Transverse colon (tissue), 4 donors: ENCODE measurements at places on chromosomes 5 and 9.
A peak's percentile ranks its signal among the peaks of the same experiment; 100 is the strongest.

- H3K27ac ChIP-seq = no peak overlapping the region
- no peaks in the 10 kb centered on the region for H3K27me3 ChIP-seq
- no peak overlapping the region for H3K4me3 ChIP-seq
- no peak for DNase-seq
- no peaks in the 10 kb centered on the region for H3K36me3 ChIP-seq
These were observed 49.5 kb upstream of the FBXL7 start for GRCh38 chr5:15450473-15450872.

DNA sequence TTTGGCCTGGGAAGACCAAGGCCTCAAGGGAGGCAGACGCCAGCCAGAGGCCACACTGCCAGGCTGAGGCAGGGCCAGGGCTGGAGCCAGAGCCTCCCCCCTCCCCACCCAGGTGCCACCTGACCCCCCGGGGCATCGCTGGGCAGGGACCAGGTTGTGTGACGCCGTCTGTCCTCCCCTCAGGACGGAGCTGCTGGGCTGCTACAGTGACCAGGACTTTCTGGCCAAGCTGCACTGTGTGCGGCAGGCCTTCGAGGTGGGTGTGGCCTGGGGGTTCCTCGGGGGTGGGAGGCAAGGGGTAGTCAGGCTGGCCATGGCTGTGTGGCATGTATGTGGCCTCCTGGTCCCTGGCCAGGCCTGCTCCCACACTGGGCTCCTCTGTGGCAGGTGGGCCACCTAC is 17.9 kb upstream of the DOLPP1 start:
- no peak for DNase-seq
- H3K36me3 ChIP-seq = peaks cover 69% of the 10 kb centered on the region
- H3K27ac ChIP-seq = no peak overlapping the region
- H3K27me3 ChIP-seq = no peaks in the 10 kb centered on the region
- no peak overlapping the region for H3K4me3 ChIP-seq

DNA sequence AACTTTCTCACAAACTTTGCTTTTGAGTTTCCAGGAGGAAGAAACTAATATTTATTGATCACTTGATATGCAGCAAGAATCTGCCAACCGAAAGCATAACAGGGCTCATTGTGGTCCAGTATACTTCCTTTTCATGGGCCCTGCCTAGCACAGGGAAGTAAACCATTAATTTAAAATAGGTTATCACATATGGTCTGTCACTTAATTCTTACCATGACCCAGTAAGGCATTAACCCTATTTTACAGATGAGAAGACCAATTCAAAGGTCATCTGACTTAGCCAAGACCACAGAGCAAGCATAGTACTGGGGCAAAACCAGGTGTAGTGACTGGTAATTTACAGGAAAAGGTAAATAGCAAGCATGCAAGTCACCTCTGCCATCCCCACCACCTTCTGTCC is 336.9 kb upstream of the DMAC1 start:
- H3K4me3 ChIP-seq = no peak overlapping the region
- DNase-seq = no peak
- H3K27ac ChIP-seq = no peak overlapping the region
- peaks cover 3% of the 10 kb centered on the region for H3K4me1 ChIP-seq
- H3K27me3 ChIP-seq = no peaks in the 10 kb centered on the region

- no peak overlapping the region for H3K4me3 ChIP-seq
- H3K27ac ChIP-seq = no peak overlapping the region
- peaks cover 19% of the 10 kb centered on the region for H3K36me3 ChIP-seq
- DNase-seq = no peak
- H3K27me3 ChIP-seq = no peaks in the 10 kb centered on the region
- no peaks in the 10 kb centered on the region for H3K4me1 ChIP-seq
These were observed 46.6 kb downstream of the MAP3K1 start for GRCh38 chr5:56861893-56862485.

DNA sequence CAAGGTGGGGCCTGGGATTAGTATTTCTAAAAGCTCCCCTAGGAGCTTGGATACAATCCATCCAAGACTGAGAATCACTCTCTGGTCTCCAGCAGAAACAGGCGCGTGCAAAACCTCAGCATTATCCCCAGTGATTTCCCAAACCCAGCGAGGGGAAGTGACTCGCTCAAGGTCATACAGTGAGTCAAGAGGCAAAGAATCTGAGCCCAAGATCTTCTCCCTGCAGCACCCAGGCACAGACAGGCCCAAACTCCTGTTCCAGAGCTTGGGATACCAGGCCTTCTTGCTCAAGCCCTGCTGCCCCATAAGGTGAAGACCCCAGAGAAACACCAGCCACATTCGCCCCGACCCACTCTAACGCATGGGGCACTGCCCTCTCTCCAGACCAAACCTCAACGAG is 33.2 kb downstream of the SHB start:
- DNase-seq = no peak
- no peak overlapping the region for H3K27ac ChIP-seq
- H3K36me3 ChIP-seq = no peaks in the 10 kb centered on the region
- no peak overlapping the region for H3K4me3 ChIP-seq
- H3K27me3 ChIP-seq = no peaks in the 10 kb centered on the region

- H3K27me3 ChIP-seq = no peaks in the 10 kb centered on the region
- H3K4me1 ChIP-seq = no peaks in the 10 kb centered on the region
- no peak overlapping the region for H3K4me3 ChIP-seq
- no peaks in the 10 kb centered on the region for H3K36me3 ChIP-seq
- DNase-seq = no peak
- H3K27ac ChIP-seq = no peak overlapping the region
These were observed 1202.4 kb upstream of the SEMA6A start for GRCh38 chr5:117776977-117777376.

DNA sequence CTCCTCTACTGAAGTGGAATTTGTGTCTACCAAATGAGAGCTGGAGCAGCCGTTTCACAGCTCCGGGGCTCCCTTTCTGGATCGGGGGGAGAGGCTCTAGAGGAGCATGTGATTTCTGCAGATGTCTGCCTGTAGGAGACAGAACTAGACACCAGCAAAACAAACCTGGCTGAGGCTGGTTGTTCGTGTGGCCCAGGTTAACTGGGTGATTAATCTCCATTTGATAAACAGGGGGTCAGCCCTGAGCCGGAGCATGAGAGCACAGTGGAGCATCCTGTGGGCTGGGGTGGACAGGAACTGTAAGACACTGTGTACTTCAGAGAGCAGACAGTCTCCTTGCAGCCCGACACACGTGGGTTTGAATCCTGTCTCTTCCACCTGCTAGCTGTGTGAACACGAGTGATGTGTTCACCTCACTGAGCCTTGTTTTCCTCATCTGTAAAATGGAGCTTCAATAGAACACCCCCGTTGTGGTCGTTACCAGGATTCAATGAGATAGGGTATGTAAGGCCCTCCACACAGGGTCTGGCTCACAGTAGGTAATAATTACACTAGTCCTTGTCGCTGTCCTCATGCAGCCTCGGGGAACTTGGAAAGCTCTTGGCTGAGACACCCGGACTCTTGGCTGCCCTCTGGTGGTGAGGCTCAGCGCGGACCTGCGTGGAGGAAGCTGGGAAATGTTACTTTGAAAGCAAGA is 12.9 kb downstream of the CXCL14 start:
- H3K4me3 ChIP-seq = no peak overlapping the region
- peaks cover 6% of the 10 kb centered on the region for H3K27me3 ChIP-seq
- peak; percentile 76 for DNase-seq
- H3K27ac ChIP-seq = no peak overlapping the region

DNA sequence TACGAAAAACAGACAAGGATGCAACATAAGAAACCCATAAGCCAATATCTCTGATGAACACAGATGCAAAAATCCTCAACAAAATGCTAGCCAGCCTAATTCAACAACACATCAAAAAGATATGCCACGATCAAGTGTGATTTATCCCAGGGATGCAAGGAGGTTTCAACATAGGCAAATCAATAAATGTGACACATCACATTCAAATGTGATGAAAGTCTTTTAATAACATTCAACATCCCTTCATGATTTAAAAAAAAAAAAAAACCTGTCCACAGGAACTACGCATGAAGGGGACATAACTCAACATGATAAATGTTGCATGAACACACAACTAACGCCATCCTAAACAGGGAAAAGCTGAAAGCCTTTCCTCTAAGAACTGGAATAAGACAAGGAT is 102.2 kb downstream of the PLPP1 start:
- no peak overlapping the region for H3K27ac ChIP-seq
- DNase-seq = no peak
- no peak overlapping the region for H3K4me3 ChIP-seq
- H3K36me3 ChIP-seq = no peaks in the 10 kb centered on the region

DNA sequence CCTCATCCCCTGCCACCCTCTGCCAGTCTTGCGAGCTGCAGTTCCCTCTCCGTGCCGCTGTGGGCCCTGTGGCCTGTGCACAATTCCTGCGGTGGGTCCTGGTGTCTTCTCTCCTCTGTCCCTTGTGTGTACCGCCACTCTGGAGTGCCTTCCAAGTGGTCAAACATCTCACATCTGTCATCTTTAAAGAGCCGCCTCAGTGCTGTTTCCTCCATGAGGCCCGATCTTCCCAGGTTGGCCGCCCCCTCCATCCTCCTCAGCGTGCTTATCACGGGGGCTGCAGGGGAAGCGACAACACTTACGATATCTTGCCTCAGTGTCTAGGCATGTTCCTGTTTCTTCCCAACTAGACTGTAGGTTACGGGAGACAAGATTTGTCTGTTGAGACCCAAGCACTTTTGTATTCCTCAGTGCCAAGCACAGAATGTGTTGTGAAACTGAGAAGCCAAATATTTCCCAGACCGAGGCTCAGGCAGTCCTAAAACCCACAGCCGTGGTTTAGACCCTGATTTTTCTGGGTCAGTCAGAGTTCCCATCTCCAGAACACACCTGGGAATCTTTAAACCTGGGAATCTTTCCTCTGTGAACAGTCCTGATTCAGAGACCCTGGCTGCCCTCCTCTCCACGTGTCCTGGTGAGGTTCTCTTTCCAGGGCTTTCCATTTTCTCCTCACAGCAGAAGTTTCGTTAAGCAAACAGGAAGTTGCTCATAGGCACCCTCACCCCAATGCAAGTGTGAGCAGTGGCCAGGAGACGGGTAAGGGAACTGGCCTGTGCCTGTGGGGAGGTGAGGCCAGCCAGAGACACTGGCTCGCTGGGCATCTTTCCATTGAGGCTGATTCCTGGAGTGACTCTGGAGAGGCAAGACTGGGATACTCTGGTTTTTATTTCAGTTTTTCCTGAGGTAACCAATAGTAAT is 28.8 kb downstream of the SLC46A2 start:
- H3K36me3 ChIP-seq = no peaks in the 10 kb centered on the region
- no peak overlapping the region for H3K4me3 ChIP-seq
- H3K27me3 ChIP-seq = no peaks in the 10 kb centered on the region
- peak overlapping the region; percentile 17 for H3K27ac ChIP-seq

DNA sequence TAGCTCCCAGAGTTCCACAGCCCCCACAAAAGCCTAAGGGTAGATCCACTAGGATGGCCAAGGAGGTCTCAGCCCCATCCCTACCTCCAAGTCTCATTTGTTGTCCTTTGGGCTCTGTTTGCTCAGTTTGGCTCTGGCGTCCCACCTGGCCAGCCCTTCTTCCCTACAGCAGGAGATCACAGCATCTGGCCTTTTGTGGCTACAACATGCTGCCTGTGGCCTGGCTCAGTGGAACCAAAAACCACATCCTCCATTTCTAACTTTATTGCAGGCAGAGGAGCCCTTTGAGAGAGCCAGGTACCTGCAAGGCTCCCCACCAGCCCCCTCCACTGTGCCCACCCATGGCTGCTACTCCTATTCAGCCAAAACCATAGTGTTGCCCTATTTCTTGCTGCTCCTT is 11.4 kb downstream of the JADE2 start:
- no peak overlapping the region for H3K27ac ChIP-seq
- no peak for DNase-seq
- H3K27me3 ChIP-seq = no peaks in the 10 kb centered on the region

DNA sequence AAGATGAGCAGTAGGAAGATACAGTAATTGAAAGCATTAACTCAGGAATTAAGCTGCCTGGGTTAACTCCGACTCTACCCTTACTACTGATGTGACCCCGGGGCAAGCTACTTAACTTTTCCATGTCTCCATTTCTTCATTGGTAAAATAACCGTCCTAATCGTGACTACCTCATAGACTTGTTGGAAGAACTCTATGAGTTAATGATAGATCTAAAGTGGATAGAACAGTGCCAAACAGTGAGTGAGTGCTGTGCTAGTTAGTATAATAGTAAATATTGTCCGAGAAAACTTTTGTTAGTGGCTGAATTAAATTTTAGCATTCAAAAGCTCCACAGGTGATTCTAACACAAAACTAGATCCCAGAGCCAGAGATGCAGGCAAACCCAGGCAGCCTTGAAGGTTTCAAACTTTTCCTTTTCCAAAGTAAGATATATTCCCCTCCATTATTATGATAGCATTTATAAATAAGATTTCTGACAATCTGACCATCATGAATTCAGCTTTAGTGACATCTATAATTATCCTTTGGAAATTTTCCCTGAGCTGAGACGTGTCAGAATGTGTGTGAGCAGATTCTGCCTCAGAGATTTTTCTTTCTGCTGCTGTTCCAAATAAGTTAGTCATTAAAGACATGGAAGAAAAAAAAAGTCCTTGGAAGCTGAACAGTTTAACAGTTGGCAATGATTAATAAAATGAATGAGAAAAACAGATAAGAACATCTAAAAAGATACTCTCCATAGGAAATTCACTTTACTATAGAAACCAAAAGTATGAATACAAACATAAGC is 369.5 kb downstream of the PRELID2 start:
- no peak overlapping the region for H3K27ac ChIP-seq
- H3K4me3 ChIP-seq = no peak overlapping the region
- no peaks in the 10 kb centered on the region for H3K36me3 ChIP-seq

DNA sequence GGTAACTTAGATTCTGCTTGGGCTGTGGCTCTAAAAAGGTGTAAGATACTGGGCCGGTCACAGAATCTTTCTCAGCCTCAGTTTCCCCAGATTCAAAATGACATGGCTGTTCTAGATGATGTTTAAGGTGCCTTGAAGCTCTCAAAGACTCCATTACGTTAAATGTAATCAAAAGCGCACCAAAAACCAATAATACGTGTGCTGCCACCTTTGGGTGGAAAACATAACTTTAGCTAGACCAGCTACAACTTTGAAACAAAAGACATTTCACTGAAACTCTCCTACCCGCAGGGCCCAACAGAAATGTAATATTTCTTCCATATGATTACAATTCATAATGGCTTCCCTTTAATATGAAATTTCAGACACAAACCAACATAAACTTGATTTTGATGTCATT is 35.0 kb upstream of the PCSK5 start:
- H3K4me3 ChIP-seq = no peak overlapping the region
- no peaks in the 10 kb centered on the region for H3K27me3 ChIP-seq
- peak; percentile 18 for DNase-seq
- H3K36me3 ChIP-seq = no peaks in the 10 kb centered on the region
- H3K27ac ChIP-seq = no peak overlapping the region

GRCh38 chr5:169183576-169183975 is 117.4 kb downstream of the SLIT3 start:
- H3K27me3 ChIP-seq = no peaks in the 10 kb centered on the region
- no peak overlapping the region for H3K4me3 ChIP-seq
- no peaks in the 10 kb centered on the region for H3K36me3 ChIP-seq
- H3K27ac ChIP-seq = no peak overlapping the region
- DNase-seq = no peak
